ENCODE measurements at places on chromosomes 6 and 20.

DNA sequence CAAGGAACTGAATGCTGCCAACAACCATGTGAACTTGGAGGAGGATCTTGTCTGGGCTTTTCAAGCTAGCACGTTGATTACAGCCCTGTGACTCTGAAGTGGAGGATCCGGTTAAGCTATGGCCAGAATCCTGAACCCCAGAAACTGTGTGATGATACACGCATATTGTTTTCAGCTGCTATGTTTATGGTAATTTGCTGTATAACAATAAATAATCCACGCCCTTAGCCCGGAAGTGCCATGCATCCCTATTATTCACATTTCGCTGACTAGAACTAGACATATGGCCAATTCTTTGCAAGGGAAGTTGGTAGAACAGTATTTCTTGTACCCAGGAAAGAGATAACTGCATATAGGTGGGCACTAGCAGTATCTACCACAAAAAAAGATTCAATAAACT, 510.8 kb upstream of the BTBD3 start:
- DNase-seq = no peak

GRCh38 chr6:113352029-113352801, 504.9 kb upstream of the MARCKS start:
- no peak for DNase-seq

GRCh38 chr6:154157082-154157481, 118.0 kb downstream of the OPRM1 start:
- DNase-seq = no peak

GRCh38 chr6:109139109-109139508, 43.8 kb downstream of the CEP57L1 start:
- DNase-seq = no peak

DNA sequence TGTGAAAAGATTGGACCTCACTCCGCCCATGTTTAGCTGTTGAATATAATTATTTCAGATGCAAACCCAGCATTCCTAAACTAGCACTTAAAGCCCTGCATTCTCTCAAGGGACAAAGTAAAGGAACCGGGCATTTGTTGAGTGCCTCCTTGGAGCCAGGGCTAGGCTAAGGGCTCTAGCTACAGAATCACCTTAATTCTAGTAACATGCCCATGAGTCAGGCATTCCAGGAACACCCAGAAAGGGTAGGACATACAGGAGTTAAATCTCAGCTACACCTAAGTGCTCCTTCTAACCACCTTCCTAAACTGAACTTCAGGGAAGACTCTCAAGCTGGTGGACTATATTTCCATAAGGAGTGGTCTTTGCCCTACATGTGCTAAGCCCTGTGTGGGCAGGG, 89.4 kb downstream of the SLC24A3 start:
- no peak for DNase-seq

DNA sequence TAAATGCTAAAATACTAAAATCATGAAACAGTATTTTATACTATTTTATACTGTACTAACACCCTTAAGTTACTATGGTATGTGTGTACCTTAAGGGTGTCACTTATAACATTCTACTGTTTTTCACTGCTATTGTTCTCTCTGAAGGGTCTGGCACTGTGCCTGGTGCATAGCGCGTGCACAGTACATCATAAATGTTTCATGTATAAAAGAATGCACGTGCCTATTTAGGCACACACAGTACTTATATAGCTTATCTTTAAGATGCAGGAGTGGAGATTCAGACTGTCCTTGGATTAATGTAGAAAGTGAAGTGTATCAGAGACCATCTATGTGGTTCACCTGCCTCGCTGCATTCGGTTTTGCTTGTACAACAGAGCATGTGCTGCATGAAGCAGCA, 64.0 kb upstream of the SGK1 start:
- no peak for DNase-seq

DNA sequence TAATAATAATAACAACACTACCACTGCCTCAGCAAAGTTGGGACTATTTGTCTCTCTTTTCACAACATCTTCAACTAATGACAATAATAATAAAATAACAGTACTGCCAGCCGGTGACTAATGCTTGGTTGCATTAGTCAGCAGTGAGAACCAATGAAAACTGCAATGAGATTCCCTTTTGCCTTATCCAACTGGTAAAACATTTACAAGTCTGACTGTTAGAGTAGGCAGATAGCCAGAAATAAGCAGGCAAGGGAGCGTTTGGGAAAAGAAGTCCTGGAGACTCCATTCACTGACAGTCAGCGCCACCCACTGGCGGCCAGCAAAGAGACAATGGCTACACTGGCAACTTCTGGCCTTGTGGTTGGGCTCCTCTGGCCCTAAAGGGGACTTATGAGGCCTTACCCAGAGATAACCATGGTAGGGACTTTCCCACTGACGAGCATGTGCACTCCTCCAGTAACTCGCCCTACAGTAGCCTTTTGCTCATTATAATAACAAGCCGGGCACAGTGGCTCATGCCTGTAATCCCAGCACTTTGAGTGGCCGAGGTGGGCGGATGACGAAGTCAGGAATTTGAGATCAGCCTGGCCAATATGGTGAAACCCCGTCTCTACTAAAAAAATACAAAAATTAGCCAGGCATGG, 3.4 kb upstream of the NSFL1C start:
- peak; percentile 12 for DNase-seq

- DNase-seq = no peak
Observed at GRCh38 chr6:27541212-27541932, 68.5 kb upstream of the ZNF184 start.

- DNase-seq = no peak
Observed at GRCh38 chr20:36004045-36004444, 35.7 kb downstream of the CNBD2 start.

DNA sequence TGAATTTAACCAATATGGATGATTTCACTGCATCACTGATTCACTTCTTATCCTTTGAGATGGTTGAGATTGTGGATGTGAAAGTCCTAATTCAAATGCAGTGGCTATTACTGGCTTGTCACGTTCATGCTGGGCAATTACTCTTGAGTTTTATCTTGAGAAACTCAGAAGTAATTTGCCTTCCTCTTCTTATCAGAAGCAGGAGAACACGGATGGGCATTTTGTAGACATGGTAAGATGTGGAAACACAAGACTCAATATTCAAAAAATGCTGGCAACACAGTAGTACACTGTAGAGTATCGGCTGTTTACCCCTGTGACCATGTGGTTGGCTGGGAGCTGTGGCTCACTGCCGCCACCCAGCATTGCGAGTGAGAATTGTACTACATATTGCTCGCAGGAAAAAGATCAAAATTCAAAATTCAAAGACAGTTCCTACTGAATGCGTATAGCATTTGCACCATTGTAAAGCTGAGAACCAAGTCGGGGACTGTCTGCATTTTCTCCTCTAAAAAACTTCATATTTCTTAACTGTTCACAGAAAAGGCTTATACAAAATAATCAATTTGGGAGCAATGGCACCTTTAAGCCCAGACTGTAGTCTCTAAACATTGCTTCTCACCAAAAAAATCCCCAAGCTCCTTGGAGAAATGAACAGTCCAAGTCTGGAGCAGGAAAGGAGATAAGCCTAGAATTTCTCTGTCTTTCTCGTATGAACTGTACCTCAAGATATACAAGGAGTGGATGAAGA, 61.9 kb upstream of the ELOVL5 start:
- DNase-seq = peak; percentile 70

DNA sequence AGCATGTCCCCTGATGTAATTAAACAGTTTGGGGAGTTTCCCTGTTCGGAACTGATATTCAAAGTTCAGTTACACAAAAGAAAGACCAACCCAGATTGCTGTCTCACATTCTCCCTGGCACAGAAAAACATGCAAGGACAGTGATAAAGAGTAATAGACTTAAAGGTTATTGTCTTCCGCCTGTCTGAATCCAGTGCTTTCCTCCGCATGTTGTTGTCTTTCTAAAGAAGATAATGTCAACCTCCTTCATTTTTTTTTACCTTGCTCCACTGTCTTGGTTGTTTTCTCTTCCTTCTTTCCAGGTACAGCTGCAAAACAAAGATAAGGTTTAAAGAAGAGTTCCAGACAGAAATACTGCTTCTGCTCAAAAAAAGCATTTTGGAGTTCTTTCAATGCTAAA, 284.5 kb downstream of the TRDN start:
- DNase-seq = no peak

DNA sequence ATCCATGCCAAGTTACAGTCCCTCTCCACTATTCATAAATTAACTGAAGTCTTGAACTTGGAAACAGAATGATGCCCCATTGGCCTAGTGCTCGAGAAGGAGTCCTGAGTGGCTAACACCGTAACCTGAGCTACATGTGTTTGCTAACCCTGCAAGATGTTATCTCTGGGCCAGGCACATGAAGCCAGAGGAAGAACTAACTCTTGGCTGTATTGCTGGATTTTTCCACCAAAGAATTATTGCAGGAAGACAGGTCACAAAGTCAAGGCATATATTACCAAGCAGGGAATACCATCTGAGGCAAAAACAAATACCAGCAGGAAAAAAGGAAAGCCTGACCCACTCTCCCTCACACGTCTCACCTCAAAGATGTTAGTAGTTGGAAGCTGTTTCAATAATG, 148.9 kb upstream of the PHACTR1 start:
- no peak for DNase-seq

DNA sequence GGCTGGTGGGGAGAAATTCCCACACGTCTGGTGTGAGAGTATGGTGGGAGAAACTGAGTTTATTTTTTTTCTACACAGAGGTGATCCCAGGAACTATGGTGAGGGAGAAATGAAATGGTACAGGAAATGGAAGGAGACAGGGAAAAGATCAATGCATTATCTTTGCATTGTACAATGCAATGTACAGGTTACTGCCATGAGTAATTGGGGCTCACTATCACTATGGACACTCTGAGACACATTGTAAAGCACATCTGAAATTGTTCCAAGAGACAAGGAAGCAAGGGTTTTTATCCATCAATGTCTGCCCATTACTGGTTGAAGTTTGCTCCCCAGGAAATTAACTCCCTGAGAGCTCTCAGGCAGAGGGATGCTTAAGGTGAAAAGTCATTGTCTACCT, 21.7 kb upstream of the FAM184A start:
- DNase-seq = no peak

- no peak for DNase-seq
Observed at GRCh38 chr20:516799-517198, 26.8 kb downstream of the CSNK2A1 start.

- no peak for DNase-seq
Observed at GRCh38 chr6:7170117-7170732, 62.5 kb downstream of the RREB1 start.

GRCh38 chr20:34709831-34710567, 5.9 kb downstream of the TP53INP2 start:
- DNase-seq = peak; percentile 85

- DNase-seq = no peak
Observed at GRCh38 chr6:4920914-4921410, 82.9 kb downstream of the RPP40 start.

DNA sequence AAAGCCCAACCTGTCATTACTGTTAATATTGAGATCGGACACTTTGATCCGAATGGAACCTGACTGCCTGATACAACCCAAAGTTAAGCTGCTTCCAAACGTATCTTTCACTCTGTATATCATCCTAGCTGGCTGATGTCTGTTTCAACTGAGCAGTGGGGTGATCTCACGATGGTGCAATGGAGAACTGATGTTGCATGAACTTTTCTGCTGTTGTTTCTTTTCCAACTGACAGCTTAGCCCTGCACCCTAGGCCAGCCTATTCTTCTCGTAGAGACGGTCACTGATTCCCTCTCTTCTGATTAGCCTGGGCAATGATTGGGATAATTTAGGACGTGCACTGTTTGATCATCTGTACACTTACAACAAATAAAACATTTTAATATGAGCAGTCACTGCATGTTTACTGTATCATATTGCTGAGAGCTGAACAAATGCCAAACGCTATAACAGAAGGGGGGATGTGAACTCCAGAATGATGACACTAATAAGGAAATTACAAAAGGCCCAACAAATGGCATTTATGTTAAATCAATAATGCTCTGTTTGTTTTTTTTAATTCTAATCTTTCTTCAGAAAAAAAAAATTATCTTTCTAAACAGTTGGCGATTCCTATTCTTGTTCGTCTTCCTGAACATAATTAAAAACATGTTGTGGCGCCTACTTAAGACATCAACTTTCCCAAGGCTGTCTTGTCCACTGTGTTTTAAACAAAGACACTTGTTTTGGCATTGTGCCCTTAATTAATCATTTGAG, 184.8 kb downstream of the ZNF217 start:
- DNase-seq = no peak

- DNase-seq = no peak
Observed at GRCh38 chr6:170480050-170480692, 72.9 kb downstream of the PSMB1 start.

DNA sequence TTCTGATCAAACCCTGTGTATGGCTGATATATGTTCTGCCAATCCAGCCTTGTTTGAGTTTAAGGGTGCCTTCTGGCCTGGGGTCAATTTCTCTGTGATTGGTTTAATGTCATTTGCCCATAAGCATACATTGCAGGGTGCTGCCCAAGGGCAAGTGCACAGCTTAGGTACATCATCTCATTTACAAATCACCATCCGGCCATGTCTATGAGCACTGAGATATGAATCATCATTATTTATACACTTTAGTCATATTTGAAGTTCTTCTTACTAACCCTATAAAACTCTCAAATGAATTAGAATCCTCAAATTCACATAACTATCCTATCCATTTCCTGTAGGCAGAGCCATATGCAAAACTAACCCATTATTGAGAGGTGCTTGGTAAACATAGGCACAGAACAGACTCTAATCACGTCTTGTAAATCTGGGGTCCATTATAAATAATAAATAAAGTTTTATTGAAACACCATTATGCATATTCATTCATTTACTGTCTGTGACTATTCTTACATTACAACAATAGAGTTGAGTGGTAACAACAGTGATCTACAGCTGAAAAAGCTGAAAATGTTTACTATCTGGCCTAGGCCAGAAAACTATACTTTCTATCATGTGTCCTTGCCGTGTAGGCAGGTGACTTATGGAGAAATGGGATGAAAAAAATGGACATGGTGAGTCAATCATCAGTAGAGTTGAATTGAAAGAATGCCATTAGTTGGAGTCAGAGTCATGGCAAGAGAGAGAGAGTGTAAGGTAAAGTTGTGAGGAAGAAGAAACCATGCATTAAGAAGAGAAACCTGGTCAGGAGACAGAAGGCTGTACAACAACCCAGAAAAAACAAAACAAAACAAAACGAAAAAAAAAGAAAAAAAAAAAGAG, 25.0 kb downstream of the KCNQ5 start:
- no peak for DNase-seq

DNA sequence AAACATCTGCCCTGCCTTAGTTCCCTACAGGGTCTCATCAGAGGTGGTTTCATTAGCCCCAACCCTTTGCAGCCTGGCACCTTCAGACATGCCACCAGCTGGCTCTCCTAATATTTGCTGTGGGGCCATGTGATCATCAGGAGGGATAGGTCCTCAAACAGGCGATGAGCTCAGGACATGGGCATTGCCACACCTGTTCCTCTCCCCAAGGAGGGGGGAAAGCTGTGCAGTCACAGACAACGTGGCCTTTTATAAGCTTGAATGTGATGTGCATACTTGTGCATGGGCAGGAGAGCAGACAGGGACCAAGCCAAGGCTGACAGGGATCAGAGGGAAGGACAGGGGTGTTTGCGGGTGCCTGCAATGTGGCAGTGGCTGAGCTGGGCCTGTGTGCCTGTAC, 78.8 kb upstream of the ZNFX1 start:
- DNase-seq = no peak

- DNase-seq = no peak
Observed at GRCh38 chr20:61435184-61435822, 183.2 kb downstream of the CDH4 start.

GRCh38 chr6:36594816-36595643, 868 bp downstream of the SRSF3 start:
- no peak for DNase-seq

GRCh38 chr6:159074120-159074684, 29.4 kb upstream of the TAGAP start:
- DNase-seq = no peak

GRCh38 chr20:60220706-60221105, 262.5 kb downstream of the CDH26 start:
- DNase-seq = no peak

GRCh38 chr20:47843886-47844567, 58.7 kb upstream of the SULF2 start:
- DNase-seq = no peak

Data from germinal center (tissue), 1 donor.